ENCODE measurements at places on chromosomes 2 and 18.

DNA sequence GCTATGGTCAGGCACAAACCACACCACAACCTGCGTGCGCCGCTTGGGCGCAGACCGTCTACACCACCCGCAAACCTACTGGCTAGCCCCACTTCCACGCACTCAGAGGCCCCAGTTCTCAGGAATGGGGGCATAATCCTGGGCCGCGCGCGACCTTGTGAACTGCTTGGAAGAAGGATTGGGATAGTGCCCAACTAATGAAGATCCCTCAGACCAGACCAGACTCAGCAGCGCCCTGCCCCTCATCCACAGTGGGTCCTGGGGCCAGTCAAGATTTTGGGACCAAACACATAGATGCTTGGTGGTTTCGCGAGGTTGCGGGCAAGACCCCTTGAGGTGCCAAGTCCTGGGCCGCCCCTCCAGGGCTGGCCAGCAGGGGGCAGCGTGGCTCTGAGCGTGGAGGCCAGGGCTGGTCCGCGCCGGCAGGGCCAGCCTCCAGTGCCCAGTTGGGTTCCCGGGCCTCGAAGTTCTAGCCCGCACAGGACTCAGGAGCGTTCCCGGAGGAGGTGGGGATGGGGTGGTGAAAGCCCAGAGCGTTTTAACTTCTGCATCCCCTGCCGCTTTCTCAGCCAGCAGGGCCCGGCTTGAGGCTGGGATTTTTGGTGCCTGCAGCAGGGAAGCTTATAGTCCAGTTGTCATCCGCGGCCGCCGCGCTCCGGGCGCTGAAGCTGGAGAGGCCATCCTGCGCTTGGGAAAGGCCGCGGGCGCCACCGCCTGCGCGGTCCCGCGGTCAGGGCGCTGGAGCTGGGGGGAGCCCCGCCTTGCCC is 8.3 kb downstream of the OSR1 start:
- peak; percentile 48 for DNase-seq

GRCh38 chr2:233352141-233352842 is 2.0 kb upstream of the DGKD start:
- no peak for DNase-seq

DNA sequence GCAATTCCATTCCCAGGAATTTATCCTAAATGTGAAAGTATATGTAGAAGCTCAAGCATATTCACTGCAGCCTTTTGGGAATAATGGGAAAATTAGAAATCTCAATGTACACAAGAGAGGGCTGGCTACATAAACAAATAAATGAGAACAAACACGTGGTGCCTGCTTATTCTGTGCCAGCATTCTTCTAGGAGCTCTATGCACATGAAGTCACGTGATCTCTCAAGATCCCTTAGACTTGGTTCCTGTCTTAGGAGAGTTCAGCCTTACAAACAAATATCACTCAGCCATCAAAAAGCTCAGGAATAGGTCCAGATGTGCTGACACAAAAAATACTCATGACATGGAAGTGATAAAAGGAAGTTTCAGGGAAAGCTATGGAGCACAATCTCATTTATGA is 92.9 kb upstream of the SP3 start:
- no peak for DNase-seq

DNA sequence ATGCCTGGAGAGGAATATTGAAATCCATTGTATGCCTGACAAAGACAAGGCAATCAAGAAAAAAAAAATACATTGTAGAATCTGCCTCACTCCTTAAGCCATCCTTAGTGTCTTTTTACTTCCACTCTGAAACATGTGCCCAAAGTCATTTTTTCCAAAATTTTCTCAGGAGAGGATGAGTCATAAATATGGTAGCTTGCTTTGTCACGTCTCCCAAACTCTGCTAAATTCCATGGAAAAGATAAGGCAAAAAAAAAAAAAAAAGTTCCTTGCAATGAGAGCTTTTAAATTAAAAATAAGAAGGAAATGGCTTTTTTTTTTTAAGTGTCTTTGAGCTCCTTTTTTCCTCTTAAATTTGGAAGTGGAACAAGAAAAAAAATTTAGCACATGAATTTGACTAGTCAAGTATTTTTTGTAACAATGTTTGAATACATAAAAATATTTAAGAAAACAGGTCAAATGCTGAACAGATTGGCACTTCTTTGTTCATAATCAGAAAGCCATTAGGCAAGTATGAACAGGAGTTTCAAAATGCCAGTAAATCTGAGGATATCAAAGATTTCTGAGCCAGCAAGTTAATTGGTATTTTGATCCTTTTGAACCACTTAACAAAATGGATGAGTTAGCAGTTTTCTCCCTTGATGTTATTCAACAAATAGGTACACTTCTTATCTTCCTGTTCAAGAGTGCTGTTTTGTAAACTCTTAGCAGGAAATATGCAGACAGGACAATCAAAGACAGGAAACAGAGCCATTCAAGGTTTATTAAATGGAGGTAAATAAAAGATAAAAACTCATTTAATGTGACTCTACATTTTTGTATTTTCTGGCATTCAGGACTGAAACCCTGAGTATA is 247.3 kb upstream of the SP5 start:
- no peak for DNase-seq

DNA sequence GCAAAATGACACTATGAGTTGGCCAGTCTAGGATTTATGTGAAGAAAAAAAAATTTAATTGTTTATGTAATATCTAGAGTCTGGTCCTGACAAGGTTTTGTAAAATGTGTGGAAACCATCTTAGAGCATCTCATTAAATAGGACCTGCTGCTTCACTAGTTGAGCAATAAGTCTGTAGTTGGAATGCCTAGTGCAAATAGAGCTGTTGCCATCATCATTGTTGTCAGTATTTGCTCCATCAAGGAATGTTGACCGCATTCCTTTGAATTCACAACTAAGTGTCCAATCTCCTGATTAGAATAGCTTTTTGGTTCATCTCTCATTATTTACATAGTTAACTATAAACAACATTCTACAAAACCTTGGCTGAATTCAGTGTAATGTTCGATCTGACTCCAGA is 32.2 kb upstream of the RPE start:
- DNase-seq: no peak

GRCh38 chr18:22538426-22538825 is 120.7 kb upstream of the CTAGE1 start:
- no peak for DNase-seq

DNA sequence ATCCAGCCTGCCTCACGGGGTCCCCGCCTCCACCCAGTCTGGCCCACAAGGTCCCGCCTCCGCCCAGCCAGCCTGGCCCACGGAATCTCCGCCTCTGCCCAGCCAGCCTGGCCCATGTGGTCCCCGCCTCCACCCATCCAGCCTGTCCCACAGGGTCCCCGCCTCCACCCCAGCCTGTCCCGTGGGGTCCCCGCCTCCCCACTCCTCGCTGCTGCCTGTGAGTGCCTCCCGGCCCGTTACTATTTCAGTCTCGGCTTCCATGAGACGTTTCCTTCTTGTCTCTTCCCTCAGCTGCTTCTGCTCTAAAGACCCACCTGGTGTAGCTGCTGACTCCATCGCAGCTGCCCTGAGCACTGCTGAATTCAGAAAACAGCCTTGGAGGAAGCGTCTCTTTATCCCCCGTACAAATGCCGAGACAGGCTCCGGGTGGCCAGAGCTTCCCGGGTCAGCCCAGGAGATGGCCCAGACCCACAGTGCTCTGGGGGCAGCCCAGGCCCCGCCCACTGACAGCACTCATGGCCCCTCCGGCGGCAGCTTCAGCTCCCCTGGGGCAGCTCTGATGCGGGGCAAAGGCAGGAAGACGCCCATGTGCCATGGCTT is 69.8 kb downstream of the NFATC1 start:
- no peak for DNase-seq

GRCh38 chr2:106219813-106220212 is 25.7 kb upstream of the UXS1 start:
- no peak for DNase-seq

DNA sequence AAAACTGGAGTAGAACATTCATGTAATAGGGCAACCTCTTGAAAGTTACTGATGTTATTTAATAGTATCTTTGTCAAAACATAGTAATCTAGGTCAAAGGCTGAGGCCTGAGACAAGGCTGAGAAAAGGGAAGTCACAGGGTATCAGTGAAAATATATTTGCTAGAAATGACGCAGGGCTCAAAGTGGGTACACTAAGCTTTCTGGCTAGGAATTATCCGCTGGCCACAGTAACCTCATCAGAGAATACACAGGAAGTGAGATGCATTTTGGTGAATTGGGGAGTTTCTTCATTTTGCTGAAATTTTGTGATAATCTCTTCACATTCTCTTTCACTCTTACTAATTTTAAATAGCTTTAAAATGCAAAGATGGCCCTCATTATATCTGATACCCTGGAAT is 206.8 kb downstream of the OTX1 start:
- DNase-seq: no peak

GRCh38 chr2:206079699-206080465 is 6.1 kb downstream of the INO80D start:
- no peak for DNase-seq

DNA sequence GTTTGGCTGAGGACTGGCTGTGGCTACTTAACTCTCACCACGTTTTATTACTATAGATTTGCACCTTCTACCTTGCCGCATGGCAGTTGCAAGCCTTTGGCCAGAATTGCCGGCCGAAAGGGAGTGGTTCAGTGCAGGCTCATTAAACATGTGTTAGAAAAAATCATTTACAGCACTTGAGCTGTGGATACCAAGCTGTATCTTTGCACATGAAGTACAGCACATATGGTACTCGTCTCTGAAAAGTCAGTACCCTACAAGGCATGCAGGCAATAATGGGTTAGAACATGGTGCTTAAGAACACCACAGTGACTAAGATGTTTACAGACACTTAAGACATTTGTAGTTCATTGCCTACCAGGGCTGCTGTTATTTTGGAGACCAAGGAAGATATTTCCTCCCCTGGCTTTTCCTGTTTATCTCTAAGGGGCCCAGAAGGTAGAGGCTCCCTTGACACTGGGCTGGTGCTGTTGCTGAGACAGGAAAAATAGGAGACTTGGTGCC is 103.1 kb downstream of the ZNF532 start:
- DNase-seq: no peak

- peak; percentile 34 for DNase-seq
Measured at GRCh38 chr2:25251422-25252273, 83.3 kb upstream of the POMC start.

DNA sequence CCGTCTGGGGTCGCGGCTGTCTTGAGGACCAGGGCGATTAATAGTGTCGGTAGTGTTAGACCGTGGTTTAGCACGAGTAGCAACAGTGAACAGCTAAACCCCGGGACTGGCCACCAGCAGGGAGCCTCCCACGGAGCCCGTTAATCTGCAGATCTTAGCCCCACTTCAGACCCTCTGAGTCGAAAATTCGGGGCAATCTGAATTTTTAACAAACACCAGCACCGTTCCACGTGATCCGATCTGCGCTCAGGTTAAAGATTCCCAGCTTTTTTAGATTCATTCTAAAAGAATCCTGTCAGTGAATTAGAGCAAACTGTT is 479 bp upstream of the ATP5F1A start:
- DNase-seq: no peak

- DNase-seq: no peak
Measured at GRCh38 chr2:3563521-3563976, 5.4 kb upstream of the RNASEH1 start.

DNA sequence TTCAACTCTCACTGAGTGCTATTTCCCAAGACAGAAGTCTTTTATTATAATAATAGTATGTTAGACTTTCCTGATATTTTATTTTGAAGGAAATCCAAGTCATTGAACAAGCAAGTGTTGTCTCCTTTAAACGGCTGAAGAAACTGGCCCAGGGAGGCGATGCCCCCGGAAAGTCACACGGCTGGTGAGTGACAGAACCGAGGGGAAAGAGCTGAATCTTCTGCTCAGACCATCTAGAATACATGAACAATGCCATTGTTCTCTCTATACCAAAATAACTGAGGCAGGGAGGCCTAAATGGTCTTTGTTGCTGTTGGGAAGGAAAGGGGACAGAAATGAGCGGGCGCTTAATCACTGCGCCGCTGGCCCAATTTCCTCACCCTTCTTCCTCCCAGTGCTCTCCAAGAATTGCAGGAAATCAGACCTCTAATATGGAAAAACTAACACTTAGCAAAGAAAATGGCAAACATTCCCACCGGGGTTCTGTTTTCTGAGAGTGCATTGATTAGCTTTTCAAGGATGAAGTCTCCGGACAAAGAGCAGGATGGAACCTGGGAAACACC is 101.5 kb downstream of the KLF7 start:
- no peak for DNase-seq

- DNase-seq: no peak
Measured at GRCh38 chr18:67408240-67408639, 108.3 kb downstream of the DSEL start.

- no peak for DNase-seq
Measured at GRCh38 chr18:49059028-49059834, 108.5 kb upstream of the SMAD7 start.

GRCh38 chr18:48928787-48929186 is 22.0 kb downstream of the SMAD7 start:
- peak; percentile 76 for DNase-seq

- DNase-seq: no peak
Measured at GRCh38 chr2:124254621-124255020, 229.5 kb downstream of the CNTNAP5 start.

- DNase-seq: no peak
Measured at GRCh38 chr2:64934530-64934929, 54.7 kb upstream of the SLC1A4 start.

DNA sequence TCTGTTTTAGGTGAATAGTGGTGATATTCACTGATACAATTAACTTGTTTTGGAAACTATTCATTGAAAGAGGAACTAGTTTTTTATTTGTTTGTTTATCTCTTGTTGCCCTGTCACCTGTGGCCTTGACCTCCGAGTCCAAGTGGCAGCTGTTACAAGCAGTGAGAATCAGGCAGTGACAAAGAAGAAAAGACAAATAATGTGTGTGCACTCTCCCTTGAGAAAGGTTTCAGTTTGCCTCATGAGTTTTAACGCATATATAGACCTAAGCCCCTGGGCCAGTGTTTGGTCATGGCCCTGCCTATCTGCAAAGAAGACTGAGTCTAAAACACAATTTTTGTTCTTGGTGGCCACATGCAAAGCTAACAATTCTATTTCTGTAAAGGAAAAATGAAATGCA is 15.3 kb downstream of the KYNU start:
- no peak for DNase-seq

- no peak for DNase-seq
Measured at GRCh38 chr2:216112926-216113325, 3.8 kb downstream of the XRCC5 start.

DNA sequence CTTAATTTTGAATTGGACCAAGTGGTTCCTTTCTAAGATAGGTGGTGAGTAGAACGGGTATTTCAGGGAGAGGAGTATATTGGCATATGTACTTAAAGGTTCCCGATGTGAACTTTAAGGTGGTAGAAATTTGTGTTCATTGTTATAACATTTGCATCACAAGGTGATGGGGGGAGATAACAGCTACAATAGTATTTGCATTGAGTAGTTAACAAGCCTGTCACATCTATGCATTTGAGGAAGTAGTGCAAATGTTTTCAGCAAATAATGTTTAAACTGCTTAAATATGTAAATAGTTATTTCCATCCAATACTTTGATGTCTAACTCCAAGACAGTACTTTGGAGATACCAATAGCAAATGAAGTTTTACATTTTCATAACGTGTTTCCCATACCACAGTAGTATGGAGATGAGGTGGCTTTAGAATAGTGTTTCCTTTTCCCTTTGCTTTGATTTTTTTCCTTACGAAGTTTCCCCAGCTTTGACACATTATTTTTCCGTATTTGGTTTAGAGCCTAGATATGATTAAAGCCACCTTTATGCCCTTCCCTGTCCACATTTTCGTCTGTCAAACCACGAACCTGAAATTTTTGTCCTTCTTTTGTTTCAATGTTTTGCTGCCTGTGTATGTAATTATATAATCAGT is 46.6 kb downstream of the VAPA start:
- no peak for DNase-seq
